ENCODE measurements at places on chromosomes 7 and 10.

DNA sequence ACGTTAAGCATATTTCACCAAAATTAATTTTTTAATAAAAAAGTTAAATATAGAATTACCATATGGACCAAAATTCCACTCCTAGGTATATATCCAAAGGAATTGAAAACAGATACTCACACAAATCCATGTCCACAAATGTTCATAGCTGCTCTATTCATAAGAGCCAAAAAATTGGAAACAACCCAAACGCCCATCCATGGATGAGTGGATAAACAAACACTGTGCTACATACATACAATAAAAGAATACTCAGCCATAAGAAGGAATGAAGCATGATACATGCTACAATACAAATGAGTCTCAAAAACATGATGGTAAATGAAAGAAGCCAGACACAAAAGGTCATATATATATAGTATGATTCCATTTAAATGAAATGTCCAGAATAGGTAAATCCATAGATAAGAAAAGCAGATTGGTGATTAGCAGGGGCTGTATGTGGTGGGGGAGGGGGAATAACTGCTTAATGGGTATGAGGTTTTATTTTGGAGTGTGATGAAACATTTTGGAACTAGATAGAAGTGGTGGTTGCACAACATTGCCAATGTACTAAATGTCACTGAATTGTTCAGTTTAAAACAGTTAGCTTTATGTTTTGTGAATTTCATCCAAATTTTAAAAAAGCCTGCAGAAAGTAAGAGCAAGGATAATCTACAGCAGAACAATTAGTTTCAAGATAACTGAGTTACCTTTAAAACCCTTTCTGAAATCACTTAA, 101.2 kb upstream of the EFCAB10 start:
- no peak for DNase-seq

DNA sequence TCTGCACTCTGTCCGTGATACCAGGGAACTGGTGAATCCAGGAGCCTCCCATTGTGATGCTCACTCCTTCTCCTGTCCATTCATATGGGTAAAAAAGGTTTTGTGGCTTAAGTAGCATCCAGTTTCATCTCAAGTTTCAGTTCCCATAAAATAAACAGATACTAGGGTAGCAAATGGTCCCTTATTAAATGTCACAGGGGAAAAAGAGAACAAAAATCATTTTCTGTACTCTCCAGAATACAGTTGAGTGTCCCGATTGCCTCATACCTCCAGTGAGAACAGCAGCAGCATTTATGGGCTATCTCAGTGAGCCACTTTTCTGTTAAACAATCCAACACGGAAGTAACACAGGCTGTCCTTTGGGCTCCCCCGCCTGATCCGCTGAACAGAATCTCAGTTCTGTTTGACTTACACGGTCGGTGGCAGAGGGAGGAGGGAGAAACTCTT, 179.6 kb downstream of the CELF2 start:
- peak; percentile 37 for DNase-seq

DNA sequence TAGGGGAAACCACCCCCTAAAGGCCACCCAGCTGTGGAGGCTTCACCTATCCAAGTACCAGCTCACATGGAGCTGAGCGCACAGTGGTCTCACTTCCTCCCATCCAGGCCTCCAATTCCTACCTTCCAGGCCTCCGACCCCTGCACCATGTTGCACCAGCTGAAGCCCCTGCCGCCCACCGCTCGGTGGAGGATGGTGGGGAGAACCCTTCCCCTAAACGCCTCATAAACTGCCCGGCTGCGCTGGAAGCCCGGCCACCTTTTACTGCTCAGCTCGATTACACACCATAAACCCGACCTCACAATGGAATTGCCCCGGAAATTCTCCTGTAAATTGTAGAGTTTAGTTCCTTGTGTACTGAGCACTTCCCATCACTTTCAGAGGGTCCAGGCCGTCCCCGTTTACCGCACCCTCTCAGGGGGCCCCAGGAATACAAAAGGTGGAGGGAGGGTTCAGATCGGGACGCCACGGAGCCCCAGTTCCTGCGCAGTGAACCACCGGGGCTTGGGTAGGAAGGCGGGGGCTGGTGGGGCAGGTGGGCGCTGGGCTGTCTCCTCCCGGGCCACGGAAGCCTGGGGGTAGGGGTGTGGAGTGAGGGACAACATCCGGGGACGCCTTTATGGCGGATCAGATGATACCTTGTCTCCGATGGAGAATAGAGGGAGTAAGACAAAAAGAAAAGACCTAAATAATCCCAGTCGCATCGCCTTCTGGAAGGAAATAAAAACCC, 1.4 kb upstream of the HOXA7 start:
- no peak for DNase-seq

DNA sequence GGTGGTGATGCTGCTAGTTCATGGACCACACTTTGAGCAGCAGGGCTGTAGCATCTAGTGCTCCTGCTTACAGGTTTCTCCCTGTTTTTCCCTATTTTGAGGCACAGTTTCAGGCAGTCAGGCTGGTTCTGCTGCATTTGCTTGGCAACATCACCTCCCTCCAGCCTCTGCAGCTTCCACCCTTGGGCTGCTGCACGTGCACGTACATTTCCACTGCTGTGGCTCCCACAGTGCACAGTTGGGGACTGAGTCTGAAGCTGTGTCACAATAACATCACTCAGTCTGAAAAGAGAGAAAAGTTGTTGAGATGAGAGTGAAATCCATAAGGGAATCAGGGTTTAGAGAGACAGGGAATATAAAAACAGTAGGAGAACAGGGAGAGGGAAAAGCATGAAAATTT, 230.7 kb upstream of the FZD1 start:
- no peak for DNase-seq

DNA sequence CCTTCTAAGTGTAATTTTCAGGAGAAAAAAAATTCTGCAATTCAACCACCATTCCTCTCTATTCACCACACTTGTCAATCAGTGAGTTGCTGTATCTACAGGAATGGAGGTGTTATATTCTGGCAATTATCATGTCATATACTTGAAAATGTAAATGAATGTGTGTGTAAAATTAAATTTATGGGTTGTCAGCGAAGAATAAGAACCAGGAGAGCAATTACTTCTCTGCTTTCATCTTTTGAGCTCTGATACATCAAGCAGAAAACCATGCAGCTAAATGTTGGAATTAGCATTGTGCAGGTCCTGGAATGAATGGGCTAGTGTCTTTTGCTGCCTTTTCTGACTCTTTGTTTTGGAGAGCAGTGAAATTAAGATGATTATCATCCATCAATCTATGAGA, 207.6 kb downstream of the FOXP2 start:
- no peak for DNase-seq

DNA sequence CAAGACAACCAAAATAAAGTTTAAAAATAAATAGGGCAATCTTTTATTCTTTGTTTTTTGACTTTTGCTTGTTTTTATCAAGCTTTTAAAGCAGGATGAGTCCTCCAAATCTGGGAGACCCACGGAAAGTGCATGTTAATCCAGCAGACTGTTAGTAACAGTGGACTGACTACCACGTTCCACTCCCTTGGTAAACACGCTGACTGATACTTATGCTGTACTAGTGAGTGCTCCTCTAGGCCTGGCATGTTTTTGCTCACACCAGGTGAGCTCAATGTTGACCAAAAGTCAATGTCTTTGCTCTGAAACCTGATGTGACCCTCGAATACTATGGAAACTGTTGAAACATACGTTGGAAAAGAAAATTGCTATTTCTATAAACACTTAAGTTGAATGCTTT, 88.4 kb downstream of the KIAA1549 start:
- no peak for DNase-seq

GRCh38 chr7:155002411-155003091, 373 bp downstream of the PAXIP1 start:
- DNase-seq: peak; percentile 23

- no peak for DNase-seq
Measured at GRCh38 chr7:42021631-42022030, 215.4 kb downstream of the GLI3 start.

DNA sequence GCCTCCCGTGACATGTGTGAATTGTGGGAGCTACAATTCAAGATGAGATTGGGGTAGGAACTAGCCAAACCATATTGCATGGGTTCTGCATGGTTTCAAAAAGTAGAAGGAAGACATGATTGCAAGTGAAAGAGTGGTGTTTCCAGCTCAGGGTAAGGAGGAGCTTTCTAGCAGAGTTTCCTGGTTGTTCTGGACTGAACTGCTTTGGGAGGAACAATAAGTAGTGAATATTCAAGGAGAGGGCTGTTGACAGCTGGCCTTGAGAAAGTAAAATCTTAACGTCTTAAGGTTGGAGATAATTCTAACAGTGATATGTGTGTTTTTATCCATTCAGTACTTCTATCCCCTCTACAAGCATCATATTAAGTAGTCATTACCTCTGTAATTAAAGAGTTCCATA, 62.2 kb upstream of the PRKG1 start:
- DNase-seq: no peak

GRCh38 chr7:100358857-100359212, 918 bp downstream of the PILRB start:
- DNase-seq: no peak

DNA sequence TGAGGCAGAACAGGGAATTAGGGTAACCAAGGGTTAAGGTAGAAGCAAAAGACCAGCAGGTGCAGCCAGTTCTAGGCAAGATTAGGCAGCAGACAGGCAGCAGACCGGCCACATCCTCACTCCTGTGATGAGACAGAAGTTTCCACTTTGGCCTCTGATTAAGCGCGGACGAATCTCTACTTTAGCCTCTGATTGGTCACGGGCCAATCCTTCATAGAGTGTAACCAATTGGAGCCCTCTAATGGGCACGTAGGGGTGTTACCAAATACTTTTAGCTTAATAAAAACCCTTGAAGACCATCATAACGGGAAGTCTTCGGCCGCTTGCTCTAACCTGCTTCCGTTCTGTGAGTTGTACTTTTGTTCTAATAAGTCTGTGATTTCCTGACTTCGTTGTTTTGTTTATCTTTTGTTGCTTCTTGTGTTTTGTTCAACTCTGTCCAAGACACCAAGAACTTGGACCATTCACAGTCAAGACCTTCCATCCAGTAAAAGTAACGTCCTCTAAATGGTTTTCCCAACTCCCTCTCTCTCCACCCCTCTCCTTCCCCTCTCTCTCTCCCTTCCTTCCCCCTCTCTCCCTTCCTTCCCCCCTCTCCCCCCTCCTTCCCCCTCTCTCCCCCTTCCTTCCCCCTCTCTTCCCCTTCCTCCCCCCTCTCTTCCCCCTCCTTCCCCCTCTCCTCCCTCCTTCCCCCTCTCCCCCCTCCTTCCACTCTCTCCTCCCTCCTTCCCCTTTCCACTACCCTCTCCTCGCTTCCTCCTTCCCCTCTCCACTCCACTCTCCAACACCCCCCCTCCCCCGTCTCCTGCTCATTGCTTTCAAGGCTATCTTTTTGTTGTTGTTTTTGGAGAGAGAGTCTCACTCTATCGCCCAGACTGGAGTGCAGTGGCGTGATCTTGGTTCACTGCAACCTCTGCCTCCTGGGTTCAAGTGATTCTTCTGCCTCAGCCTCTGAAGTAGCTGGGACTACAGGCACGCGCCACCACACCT, 13.2 kb upstream of the MALSU1 start:
- DNase-seq: no peak

- peak; percentile 50 for DNase-seq
Measured at GRCh38 chr10:12782537-12782936, 219.0 kb downstream of the CCDC3 start.

DNA sequence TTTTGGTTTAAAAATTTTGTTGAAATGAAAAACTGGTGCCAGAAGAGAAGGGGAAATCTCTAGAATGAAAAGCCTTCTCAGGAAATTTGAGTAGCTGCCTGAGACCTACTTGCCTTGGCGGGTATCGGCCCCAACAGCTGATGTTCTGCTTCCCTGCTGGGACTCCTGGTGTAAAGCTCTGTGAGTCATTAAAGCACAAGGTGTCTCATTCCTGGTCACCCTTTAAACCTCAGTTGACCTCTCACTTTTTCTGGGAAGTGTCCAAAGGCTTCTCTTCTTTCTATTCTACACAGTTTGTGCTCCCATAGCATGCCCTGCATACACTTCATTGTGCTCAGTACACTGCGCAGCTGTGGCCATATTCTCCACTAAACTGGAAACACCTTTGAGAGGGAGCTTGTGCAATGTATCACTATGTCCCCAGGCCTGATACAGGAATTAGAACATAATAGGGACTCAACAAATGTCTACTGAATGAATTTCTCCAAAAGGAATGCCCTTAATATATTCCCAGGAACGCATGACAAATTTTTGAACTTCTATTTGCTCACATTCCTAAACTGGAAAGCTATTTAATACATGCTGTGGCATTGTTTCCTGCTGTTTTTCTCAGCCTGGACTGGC, 303.9 kb downstream of the SDHAF3 start:
- no peak for DNase-seq

- DNase-seq: peak; percentile 55
Measured at GRCh38 chr10:132185601-132186487, 904 bp upstream of the DPYSL4 start.

GRCh38 chr7:36167403-36168050, 14.5 kb downstream of the EEPD1 start:
- no peak for DNase-seq

Measured in AG08395 (cell line).